ENCODE measurements at places on chromosomes 5 and 9.

DNA sequence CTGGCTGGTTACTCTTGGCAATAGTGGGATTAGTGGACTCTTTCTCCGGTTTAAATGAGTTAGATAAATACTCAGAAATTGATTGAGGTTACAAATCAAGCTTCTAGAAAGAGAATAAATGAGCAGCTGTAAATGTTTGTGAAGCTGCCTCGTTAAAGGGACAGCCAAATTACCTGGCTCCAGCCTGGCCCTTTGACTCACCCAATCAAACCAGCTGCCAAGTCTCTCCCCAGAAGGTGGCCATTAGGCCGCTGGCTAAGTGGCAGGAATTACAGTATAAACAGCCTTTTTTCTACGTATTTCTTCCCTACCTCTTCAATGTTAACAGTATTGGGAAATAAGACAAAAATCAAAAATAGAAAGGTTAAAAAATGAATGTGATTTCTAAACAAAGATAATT, 46.0 kb upstream of the SRFBP1 start:
- no peak for DNase-seq

GRCh38 chr9:11319538-11319937, 706.7 kb upstream of the PTPRD start:
- no peak for DNase-seq

DNA sequence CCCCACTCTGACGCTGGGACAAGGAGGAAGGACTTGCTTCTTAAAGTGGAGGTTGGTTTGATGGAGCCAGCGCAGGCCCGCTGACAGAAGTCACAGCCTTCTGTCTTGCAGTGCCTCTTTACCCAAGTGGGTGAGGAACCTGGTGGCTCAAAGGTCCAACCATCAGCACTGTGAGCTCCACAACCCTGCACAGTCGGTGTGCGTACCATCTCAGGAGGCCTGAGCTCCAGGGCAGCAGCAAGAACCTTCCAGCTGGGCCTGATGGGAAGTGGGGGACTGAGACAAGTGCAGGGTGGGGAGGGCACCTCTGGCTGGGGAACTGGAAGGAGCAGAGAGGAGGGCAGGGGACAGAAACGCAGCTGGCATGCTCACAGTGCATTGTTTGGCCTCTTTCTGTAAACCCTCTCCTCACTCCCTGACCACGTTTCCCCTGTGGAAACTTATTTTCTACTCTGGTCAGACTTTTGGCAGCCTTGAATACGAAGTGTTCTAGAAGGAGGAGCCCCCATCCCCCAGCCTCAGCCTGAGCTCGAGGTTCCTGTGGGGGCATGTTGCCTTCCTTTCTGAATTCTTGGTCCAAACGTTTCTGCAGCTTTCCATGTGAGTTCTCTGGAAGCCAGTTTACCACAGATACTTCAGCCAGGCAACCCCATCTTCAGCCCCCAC, 178.5 kb upstream of the PITX1 start:
- no peak for DNase-seq

DNA sequence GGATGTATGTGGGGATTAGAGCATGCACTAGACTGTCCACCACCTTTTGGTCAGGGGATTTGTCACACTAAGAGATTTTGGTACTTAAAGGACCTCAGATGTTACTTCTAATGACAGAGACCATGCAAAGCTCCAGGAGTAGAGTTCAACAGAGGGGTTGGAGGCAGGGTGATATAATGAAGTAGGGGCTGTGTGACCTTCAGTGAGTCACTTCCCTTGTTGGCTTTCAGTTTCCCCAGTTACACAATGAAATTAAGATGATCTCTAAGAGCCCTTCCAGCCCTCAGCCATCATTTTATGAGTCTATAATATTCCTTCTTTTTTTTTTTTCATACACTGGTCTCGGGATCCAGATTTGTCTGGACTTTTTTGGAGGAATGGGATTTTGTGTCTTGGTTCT, 26.8 kb downstream of the GLRA1 start:
- DNase-seq: no peak

GRCh38 chr5:96254980-96255691, 177.9 kb downstream of the PCSK1 start:
- DNase-seq: no peak

- DNase-seq: no peak
Observed at GRCh38 chr9:91760906-91761305, 189.1 kb downstream of the ROR2 start.

DNA sequence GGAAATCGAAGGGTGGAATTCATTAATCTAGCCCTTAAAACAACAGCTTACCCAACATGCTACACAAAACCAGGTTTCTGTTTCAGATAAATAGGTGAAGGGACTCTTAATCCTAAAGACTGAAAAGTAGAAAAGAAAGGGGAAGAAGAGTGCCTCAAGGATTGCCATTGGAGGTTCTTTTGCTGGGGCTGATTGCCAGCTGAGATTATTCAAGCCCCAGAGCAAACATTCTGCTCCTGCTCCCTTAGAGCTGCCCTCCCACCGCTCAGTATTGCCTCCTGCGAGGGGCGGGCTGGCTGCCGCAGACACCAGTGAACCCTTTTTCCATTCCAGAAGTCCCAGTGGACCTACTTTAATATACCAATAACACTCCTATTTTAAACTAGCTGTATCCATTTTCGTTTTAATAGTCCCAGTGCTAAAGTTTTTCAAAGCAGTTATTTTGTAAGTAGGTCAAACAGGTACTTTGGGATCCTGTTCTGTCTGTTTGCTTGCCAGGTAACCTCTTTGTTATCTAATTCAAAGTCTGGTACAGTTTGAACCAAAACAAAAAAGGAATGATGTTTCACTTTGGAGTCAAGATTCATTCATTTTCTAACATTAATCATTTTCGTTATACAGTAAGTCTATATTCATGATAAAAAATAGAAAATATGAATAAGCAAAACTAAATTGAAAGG, 38.6 kb downstream of the HMGCS1 start:
- DNase-seq: no peak

- DNase-seq: no peak
Observed at GRCh38 chr9:112970939-112971338, 41.1 kb downstream of the ZNF883 start.

DNA sequence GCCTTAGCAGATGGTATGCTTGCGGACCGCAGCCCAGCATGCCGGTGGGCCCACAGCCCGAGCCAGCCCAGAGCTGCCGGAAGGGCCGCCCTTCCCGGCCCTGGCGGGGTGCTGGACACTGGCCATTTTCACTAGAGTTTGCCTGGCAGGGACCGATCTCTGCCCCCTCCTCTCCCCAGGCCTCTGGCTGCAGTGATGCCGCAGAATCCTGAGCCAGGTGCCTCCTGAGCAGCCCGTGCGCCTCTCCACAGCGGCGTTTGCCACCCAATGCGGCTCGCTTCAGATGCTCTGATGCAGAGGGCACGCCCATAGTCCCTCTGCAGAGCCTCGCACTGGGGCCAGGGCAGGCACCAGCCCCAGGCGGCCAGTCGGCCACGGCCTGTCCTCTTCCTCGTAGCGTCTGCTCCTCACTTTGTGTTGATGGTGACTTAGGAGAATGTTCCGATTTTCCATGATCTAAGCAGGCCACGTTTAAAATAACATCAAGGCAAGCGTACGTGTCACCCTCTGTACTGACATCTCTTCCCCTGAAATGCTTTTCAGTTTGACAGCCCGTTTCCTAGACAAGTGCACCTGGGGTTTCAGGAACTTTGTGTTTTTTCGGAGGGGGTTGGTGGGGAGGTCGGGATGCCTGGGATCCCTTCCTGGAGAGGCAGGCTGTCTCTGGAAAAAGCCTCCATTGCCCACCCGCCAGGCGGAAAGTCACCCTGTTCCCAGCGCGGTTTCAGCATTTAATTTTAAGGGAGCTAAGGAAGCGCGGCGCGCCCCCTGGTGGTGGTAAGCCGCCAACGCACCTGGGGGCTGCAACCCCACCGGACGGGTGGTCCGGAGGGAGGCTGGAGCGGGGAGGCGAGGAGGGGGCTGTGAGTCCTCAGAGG, 29.8 kb upstream of the HMCN2 start:
- DNase-seq: peak; percentile 82

- no peak for DNase-seq
Observed at GRCh38 chr5:177358370-177358819, 671 bp downstream of the RGS14 start.

DNA sequence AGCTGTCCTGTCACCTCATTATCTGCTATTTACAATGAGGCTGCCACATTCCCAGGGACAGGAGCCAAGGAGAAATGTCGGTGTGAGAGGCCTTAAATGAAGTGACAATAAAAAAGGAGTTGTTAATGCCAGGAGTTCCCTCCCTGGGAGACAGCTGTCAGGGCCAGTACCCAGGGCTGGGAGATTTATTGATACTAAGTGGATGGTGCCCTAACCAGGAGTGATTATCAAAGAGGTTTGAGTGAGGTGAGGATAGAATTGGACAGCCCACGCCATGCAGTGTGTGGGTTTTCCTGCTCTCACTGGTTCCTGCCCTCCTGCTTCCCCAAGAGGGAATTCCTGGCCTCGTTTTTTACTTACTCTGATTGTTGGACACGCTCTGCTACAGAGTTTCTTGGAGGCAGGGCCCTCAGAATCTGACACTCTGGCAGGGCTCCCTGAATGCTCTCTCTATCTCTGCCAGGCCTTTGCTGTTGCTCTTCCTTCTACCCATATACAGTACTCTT, 150.8 kb downstream of the GRIA1 start:
- DNase-seq: no peak

DNA sequence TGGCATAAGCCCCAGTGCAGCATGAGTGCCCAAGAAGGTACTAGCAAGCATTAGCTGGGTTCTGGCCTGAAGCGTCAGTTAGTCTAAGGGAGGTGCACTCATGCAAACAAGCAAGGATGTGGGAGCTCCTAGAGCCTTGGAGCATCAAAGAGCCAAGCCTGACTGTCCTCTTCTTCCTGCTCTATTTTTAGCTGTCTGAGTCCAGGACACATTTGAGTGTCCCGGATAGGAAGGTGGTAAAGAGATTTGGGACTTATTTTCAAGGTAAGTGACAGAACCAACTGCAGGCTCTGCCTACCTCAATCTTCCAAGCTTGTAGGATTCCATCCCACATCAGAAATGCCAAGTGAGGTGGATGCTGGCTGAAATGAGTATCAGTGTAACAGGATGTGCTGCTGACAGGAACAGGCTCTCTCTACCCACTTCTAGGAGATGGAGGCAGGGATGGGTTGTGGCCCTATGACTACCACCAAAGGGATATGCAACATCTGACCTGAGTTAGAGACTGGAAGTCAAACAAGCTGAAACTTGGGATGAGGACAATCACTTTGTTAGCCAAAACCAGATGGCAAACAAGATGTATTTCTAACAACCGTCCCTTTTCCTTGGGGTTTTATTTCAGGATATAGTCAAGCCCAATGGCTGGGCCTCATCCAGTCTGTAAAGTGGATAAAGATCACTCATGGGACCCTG, 15.1 kb downstream of the MACROH2A1 start:
- no peak for DNase-seq

DNA sequence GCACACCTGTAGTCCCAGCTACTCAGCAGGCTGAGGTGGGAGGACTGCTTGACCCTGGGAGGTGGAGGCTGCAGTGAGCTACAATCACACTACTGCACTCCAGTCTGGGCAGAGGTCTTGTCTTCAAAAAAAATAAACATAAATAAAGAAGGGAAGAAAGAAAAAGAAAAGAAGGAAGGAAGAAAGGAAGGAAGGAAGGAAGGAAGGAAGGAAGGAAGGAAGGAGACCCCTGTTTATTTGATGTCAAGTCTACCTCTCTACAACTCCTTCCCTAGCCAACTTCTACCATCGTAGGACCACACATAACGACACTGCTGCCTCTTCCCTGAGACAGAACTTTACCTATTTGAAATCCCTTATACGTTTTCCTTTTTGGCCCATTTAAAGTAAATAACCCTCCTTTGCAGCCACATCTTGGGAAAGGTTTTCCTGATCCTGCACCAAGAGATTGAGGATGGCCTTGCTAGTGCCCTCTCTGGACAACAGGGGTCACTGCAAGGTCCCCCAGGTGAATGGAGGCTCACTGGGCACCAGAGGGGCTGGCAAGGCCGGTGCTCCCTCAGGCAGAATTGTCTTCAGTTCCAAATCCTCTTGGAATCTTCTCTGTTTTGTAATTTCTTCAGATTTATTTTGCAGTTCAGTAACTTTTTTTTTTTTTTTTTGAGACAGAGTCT, 10.5 kb downstream of the RPS14 start:
- DNase-seq: no peak

GRCh38 chr5:74034733-74035132, 408.7 kb downstream of the ARHGEF28 start:
- no peak for DNase-seq

GRCh38 chr5:173740400-173740799, 124.0 kb upstream of the BOD1 start:
- DNase-seq: no peak

- DNase-seq: no peak
Observed at GRCh38 chr5:135240781-135241360, 158.2 kb downstream of the MACROH2A1 start.

GRCh38 chr5:32566319-32567111, 18.8 kb upstream of the SUB1 start:
- no peak for DNase-seq

- no peak for DNase-seq
Observed at GRCh38 chr5:125489146-125489545, 742.7 kb upstream of the ZNF608 start.

GRCh38 chr5:135442431-135443160, 4.6 kb downstream of the DCANP1 start:
- DNase-seq: no peak

DNA sequence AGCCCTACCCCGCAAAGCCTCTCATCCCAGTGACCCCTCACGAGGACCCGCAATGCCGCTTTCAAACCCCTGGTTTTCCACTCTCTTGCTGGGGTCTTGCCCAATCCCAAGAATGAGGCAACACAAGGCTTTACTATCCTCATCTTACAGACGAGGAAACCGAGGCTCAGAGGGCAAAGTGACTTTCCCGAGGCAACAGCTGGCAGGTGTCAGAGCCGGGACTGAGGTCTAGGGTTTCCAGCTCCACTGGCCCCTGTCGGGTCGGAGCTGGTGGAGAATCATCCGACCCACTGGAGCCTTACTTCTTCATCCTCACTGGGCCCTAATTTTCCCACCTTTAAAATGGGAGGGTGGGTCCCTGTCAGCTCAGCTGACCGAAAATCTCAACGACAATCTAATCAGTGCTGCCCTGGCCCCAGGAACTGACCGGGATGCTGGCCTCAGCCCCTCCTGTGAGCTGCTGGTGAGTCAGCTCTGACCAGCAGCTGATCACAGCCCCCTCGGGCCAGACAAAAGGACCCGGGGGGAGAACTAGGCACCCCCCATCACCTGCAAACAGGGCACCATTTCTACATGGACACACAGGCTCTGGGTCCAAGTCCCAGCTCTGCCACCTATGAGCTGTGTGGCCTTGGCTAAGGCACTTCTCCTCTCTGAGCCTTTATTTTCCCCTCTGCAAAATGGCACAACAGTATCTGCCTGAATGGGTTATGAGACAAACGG, 72.7 kb upstream of the STXBP1 start:
- DNase-seq: no peak

All from natural killer cell (primary cell).